Myocyte (in vitro differentiated cells): ENCODE measurements at places on chromosomes 12 and 14. TPM values are rescaled to one million over a fixed set of nuclear protein-coding genes. Genes with fewer than 3 reads are reported as not detected.
A peak's percentile ranks its signal among the peaks of the same experiment; 100 is the strongest.

DNA sequence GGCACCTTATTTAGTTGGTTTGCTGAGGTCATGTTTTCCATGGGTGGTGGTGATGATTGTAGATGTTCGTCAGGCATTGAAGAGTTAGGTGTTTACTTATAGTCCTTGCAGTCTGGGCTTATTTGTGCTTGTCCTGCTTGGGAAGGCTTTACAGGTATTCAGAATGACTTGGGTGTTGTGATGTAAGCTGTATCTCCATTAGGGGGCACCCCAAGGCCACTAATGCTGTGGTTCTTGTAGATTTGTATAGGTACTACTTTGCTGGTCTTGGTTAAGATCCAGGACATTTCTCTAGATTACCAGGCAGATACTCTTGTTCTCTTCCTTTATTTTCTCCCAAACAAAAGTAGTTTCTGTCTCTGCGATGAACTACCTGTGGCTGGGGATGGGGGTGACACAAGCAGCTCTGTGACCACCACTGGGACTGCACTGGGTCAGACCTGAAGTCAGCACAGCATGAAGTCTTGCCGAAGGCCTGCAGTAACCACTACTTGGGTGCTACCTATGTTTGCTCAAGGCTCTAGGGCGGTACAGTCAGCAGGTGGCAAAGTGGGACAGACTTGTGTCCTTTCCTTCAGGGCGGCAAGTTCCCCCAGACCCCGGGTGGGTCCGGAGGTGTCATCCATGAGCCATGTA, 35.8 kb upstream of the FBXO33 start:
- DNase-seq: no peak

GRCh38 chr14:53841109-53842099, 115.2 kb downstream of the BMP4 start:
- DNase-seq: no peak

DNA sequence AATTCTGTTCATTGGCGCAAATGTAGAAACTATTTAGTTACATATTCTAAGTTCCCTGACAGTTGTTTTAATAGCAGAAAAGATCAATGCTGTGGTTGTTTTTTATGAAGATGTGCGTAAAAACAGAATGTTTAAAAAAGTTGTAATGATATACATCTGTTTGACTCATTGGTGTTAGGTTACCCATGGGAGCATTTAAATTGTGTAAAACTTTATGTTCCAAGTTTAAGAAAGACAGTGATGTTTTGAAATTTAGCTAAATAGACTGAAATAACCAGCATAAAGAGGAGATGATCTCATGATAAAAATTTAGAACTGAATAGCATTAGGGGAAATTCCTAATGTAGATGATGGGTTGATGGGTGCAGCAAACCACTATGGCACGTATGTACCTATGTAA, 3.6 kb downstream of the PELI2 start:
- no peak for DNase-seq

The KLRD1 gene
- total RNA-seq: under 0.01 and 0.03 TPM in 2 replicates

The RIMBP2 gene
- not detected in 2 replicates for total RNA-seq

GRCh38 chr12:122961531-122962329, 4.5 kb downstream of the ABCB9 start:
- DNase-seq: peak; percentile 70

The MUCL1 gene
- total RNA-seq: not detected in 2 replicates

GRCh38 chr12:39272871-39273655, 169.9 kb downstream of the KIF21A start:
- DNase-seq: peak; percentile 33

The A2M gene
- total RNA-seq: 0.99 and 18.9 TPM in 2 replicates
